ENCODE measurements at places on chromosomes 12 and 14.

- DNase-seq: no peak
Observed at GRCh38 chr12:113347892-113348291, 10.5 kb upstream of the PLBD2 start.

GRCh38 chr12:105466901-105467598 is 136.6 kb downstream of the C12orf75 start:
- DNase-seq: no peak

DNA sequence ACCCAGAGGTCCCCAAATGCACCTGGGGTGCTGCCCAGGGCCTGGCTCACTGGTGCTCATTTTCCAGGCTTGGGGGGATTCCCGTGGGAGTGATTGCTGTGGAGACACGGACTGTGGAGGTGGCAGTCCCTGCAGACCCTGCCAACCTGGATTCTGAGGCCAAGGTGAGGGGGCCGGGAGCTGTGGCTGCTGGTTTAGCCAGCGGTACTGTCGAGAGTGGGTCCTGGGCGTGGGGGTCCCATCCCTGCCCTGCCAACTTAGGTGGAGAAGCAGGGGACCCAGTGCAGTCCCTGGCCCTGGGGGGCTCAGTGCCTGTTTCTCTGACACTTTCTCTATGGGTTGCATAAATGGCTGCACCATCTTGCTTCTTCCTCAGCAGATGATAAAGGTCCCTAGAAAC is 50.9 kb downstream of the FOXN4 start:
- no peak for DNase-seq

DNA sequence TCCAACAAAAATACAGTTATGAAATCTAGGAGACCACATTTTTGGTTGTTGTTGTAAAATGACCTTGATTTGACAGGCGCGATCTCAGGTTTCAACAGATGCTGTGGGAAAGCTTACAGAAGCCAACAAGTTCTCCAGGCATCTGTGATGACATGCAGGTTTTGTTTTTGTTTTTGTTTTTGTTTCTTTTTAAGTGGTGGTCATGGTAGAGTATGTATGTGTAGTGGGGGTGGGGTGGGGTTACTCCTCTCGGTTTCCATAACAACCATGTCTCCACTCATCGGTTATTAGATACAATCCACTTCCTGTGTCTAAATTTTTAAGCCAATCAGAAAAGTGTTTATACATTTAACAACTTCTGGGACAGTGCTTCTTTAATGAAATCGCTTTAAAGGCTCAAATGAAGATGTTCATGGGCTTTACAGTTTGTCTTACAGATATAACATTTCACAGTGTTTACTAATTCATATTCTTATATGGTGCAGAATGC is 199.9 kb upstream of the FOXN3 start:
- DNase-seq: no peak

DNA sequence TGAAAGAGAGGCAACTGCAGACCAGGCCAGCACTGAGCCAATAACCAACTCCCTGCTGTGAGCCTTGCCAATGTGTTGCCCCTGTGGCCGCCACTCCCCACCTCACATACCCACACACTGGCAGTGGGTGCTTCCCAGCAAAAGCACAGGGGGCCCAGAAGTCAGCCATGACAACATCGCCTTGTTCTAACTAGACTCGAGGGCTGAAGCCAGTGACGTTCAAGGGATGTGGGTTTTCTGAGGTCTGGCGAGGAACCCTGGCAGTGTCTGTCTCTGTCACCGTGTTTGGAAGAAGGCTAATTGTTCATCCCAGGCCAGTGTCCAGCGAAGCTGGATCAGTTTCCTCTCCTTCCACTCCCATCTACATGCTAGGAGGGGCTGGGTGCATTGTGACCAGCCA is 311.8 kb upstream of the AMIGO2 start:
- DNase-seq: no peak

- no peak for DNase-seq
Observed at GRCh38 chr14:72678356-72678755, 215.5 kb downstream of the DPF3 start.
